Ascending aorta (tissue), 2 donors: ENCODE measurements at places on chromosomes 1 and 21. TPM values are rescaled to one million over a fixed set of nuclear protein-coding genes. Genes with fewer than 3 reads are reported as not detected.

GRCh38 chr1:229199261-229200243, 71.4 kb upstream of the RAB4A start:
- peak overlapping the region; percentile 15 for H3K4me3 ChIP-seq
- H3K27me3 ChIP-seq = no peaks in the 10 kb centered on the region
- peaks cover 4% of the 10 kb centered on the region for H3K4me1 ChIP-seq
- no peaks in the 10 kb centered on the region for H3K36me3 ChIP-seq

- H3K4me1 ChIP-seq = no peaks in the 10 kb centered on the region
- H3K27me3 ChIP-seq = no peaks in the 10 kb centered on the region
- no peak overlapping the region for H3K4me3 ChIP-seq
- no peaks in the 10 kb centered on the region for H3K36me3 ChIP-seq
- no peak for DNase-seq
Observed at GRCh38 chr1:80536461-80536860, 1264.3 kb upstream of the ADGRL2 start.

DNA sequence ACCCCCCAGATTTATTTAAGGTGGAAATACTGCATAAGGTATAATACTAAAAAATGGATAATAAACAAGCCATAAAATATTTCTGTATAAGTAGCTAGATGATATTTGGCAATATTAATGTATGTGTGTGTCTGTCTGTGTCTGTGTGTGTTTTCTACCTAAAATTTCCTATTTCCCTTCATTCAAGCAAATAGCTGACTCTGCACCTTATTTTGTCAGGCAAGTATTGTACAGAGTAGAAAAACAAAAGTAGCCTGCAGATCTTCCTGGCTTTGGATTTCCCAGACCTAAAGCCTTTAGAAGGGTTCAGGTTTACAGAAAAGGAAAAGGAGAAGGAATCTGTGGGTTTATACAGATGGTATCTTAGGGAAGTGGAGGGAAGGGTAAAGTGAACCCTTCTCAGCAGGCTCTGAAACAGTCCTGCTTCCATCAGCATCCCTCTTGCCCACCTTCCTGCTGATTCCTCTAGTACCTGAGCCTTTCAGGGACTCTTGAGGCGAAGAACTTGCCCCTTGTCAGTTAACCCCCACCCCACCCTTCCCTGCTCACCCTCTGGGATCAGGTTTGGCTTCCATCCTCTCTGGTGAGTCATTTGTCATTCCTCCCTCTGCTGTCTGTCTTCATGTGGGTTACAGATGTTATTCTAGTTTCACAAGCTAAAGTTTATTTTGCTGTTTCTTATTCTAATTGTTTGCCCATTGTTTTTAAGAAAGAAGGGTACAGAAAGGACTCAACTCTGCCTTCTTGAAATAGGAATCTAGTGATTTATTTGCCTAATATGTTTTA, 21.7 kb upstream of the RGS16 start:
- no peaks in the 10 kb centered on the region for H3K4me1 ChIP-seq
- no peaks in the 10 kb centered on the region for H3K27me3 ChIP-seq
- no peak for DNase-seq
- H3K4me3 ChIP-seq = no peak overlapping the region
- no peak overlapping the region for H3K27ac ChIP-seq

Gene ADAMTS5
- 27.5 TPM for total RNA-seq
